ENCODE measurements at places on chromosomes 12 and 14.
A peak's percentile ranks its signal among the peaks of the same experiment; 100 is the strongest.

DNA sequence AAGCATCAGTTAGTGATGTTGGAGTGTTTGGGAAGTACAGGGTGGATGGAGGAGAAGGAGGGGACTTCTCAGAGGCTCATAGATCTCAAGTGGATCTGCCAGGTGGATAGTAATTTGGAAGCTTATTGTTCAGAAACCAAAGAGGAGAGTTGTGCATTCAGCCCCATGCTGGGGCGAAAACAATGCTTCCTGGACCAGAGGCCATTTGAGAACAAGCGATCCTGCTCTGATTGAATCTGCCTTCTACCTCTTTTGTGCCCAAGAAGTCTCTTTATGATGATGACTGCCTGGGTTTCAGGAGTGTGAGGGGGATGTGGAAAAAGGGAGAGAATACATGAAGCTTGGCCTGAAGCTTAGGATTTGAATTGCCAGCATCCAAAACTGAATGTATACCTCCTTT is 110.8 kb upstream of the SRRM4 start:
- DNase-seq: peak; percentile 96

DNA sequence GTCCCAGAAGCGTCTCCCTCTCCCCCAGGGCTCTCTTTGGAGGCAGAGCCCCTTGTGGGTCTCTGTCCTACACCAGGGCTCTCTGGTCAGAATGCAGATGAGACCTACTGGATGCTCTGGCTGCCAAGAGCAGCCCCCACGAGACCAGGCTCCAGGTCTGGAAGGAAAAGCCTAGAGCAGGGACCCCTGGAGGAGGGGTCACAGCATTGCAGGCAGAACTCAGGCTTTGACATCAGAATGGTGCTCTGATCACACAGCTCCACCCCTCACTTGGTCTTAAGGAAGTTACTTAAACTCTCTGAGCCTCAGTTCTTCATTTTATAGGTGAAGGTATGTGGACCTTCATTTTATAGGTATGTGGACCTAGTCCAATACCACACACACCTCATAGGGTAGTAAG is 83.1 kb downstream of the ARL6IP4 start:
- DNase-seq: peak; percentile 35

- DNase-seq: no peak
Measured at GRCh38 chr12:1289371-1290155, 298.5 kb downstream of the ERC1 start.

GRCh38 chr14:70422538-70422937 is 5.6 kb upstream of the SYNJ2BP start:
- no peak for DNase-seq

GRCh38 chr14:51258788-51259187 is 18.7 kb downstream of the TMX1 start:
- DNase-seq: no peak

DNA sequence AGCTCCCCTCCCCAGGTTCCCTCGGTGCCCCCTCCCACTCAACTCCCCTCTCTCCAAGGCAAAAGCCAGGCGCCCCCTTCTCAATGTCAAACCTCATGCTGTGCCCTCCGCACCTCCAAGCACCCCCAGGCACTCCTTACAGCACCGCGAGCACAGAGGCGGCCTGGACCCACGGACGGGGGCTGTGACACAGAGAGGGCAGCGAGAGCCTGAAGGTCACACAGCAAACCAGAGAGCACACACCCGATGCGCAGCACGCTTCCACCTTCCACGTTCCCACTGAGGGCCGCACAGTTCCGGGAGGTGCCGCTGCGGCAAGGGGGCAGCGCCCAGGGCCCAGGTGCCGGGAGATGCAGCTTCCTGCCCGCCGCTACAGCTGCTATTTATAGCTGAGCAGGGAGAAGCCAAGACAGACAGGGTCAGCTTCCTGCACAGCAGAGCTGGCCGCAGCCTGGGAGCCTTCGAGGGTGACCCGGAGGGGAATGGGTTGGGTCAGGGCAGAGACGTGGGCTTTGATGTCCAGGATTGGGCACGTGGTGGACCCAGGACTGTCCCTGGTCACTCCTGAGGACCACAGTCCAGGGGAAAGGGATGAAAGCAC is 12.9 kb downstream of the NCOR2 start:
- no peak for DNase-seq

GRCh38 chr12:85138833-85139232 is 102.7 kb downstream of the LRRIQ1 start:
- no peak for DNase-seq

- no peak for DNase-seq
Measured at GRCh38 chr12:26769611-26770010, 63.4 kb downstream of the ITPR2 start.

DNA sequence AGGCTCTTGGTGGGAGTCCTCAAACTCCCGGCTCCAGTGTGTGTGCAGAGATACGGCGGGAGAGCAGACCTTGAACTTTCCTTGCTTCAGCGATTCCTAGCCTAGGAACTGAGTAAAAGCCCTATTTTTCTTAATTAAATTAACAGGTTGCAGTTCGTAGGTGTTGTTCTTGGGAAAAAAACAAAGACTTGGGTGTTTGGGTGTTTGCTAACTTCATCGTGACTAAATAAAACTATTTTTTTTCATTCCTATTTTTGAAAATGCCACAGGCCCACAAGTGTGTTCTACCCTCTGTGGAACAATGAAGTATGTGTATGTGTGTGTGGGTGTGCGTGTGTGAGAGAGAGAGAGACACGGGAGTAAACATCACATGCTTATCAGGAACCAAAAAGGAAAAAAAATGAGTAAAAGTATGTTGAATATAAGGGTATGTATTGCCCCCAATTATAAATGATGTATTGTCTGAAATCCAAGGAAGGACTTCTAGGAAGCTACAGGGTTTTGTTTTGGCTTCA is 651 bp downstream of the TMEM117 start:
- no peak for DNase-seq

Measured in NCI-H1417 (cell line).